ENCODE measurements at places on chromosomes 1 and 21.

GRCh38 chr1:63968663-63969440, 195.0 kb downstream of the ROR1 start:
- no peak for DNase-seq

- DNase-seq = no peak
Measured at GRCh38 chr1:27427816-27428315, 35.4 kb downstream of the GPR3 start.

DNA sequence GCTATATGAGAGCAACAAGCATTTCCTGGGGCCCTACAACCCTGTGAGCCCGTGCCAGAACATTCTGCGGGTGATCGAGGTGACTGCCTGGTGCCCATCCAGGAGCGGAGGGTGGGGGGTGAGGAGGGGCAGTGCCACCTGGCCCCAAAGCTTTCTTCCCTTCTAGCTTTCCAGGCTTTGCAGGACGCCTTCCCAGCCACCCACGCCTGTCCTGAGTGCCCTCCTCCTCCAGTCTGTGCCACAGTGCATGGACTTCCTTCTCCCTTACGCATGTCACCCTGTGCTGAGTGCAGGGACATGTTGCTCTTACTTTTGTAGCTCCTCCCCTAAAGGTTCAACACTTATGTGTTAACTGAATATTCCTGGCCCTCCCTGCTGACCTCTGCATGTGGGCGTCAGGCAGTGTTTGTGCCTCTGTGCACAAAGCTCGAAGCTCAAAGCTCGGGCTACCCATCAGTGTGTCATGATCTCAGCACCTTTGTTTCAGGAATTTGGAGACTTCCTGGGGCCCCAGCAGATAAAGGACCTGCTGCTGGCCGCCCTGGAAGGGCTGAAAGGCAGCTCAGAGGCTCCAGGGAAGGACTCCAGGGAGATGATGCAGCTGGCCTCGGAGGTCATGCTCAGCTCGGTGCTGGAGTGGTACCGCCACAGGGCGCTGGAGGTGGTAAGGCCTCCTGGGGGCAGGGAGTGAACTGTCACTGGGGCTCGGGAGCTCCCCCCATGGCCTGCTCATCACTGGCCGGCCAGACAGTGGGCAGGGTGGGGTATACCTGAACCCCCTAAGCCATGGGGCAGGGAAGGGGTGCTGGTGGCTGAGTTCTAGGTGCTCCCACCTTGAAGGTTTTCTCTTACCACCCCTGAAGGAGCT, 36.7 kb upstream of the TTC4 start:
- DNase-seq = no peak

GRCh38 chr1:233025157-233025556, 74.7 kb downstream of the NTPCR start:
- DNase-seq = peak; percentile 12

GRCh38 chr21:42179316-42179715, 39.6 kb upstream of the ABCG1 start:
- no peak for DNase-seq

DNA sequence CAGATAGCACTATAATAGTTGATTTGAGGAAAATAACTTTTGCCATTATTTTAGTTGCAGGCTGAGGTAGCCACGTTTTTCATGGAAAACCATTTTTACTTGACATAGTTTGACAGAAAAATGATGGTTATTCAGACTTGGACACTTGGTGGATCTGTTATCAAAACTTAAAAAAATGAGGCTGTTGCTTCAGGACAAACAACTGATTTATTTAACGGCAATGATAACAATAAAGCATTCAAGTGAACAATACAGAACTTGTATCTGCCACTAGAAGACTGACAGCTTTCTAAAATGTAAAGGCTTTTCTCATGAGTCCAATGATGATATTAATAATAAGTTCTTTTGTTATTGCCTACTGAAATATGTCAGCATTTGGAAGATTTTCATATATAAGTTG, 322.9 kb downstream of the BRINP3 start:
- DNase-seq = no peak

DNA sequence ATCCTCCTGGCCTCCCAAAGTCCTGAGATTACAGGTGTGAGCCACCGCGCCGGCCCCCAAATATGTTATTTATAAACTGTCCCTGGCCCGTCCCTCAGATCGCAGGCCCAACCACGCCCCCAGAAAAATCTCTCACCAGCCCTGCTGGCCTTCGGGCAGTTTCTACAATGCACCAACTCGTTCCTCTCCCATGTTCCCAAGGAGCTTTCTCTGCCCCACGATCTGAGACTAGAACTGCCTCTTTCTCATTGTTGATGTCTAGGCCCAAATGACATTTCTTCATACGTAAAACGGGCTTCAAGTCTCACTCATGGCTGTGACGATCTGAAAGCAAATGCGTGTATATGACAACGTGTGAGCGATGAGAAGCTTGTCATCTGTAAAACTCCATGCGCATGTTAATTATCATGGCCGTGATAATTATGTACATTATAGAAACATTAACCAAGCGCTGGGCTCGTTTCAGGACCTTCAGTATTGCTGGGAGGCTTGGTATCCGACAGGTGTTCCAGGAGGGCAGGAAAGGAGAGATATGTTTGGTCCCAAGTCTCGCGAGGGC, 748 bp upstream of the NIPAL3 start:
- peak; percentile 90 for DNase-seq

DNA sequence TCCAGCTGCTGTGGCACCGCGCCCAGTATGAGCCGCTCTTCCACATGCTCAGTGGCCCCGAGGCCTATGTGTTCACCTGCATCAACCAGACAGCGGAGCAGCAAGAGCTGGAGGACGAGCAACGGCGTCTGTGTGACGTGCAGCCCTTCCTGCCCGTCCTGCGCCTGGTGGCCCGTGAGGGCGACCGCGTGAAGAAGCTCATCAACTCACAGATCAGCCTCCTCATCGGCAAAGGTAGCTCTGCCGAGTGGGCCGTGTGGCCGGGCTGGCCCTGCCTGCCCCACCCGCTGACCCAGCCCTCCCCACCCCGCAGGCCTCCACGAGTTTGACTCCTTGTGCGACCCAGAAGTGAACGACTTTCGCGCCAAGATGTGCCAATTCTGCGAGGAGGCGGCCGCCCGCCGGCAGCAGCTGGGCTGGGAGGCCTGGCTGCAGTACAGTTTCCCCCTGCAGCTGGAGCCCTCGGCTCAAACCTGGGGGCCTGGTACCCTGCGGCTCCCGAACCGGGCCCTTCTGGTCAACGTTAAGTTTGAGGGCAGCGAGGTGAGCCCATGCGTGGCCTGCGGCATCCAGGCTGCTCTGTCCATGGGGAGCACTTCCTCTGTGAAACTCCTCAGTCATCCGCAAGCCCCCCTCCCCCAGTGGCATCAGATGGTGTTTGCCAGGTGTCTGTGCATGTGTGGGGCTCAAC, 64.2 kb downstream of the PIK3CD start:
- DNase-seq = no peak

GRCh38 chr1:41404308-41404761, 43.1 kb downstream of the FOXO6 start:
- no peak for DNase-seq

DNA sequence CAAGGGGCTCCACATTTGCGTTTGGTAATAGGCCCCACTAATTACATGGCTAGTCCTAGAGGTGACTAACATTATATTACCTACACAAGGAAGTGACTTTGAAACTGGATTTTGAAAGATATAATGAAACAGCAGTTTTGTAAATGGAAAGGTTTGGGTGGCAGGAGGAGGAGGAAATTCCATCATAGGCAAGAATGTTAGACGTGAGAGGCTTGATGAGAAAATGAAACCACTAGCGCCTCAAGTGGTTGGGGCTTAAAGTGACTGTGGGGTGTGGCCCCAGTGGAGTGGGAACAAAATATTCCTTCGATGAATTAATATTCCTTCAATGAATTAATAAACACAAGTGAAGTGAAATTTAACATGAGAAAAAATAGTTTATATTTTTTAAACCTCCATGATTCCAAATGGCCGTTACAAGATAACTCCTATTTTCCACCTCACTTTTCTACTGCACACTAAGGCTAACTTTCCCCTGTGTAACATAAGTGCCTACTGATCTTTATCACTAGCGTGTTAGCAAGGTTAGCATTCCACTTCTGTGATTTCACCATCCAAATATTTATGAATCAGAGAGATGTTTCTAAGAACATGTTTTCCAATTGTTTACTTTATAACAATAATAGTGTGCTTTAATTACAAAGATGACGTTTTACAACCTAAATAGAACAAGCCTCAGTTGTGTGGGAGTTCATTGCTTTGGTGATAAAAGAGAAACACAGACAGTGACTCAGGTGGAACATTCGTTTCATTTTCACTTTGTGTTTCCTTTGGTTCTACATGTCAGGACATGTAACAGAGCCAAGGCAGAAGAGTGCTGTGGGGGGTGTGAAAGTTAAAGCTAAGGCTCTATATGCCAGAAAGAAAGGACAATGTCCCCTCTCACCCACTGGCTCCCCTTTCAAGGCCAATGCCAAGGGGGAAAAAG, 12.5 kb upstream of the ATF3 start:
- no peak for DNase-seq

- DNase-seq = no peak
Measured at GRCh38 chr1:67061266-67061665, 7.3 kb upstream of the SLC35D1 start.

DNA sequence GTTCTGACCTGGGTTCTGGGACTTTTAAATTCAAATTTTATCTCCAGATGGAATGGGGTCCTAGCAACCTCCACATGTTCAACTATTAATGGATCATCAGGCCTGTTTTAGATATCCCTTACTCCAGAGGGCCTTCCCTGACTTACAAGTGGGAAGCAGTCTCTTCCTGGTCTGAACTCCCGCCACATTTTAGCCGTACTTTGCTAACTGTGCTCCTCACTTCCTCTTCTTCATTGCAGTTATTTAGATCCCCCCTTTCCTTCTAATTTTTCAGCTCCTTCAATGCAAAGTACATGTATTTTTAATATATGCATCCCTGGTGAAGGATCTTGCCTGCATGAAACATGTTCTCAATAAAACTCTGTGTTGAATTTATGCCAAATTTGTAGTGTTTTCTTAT, 3.7 kb downstream of the CD1A start:
- DNase-seq = no peak

DNA sequence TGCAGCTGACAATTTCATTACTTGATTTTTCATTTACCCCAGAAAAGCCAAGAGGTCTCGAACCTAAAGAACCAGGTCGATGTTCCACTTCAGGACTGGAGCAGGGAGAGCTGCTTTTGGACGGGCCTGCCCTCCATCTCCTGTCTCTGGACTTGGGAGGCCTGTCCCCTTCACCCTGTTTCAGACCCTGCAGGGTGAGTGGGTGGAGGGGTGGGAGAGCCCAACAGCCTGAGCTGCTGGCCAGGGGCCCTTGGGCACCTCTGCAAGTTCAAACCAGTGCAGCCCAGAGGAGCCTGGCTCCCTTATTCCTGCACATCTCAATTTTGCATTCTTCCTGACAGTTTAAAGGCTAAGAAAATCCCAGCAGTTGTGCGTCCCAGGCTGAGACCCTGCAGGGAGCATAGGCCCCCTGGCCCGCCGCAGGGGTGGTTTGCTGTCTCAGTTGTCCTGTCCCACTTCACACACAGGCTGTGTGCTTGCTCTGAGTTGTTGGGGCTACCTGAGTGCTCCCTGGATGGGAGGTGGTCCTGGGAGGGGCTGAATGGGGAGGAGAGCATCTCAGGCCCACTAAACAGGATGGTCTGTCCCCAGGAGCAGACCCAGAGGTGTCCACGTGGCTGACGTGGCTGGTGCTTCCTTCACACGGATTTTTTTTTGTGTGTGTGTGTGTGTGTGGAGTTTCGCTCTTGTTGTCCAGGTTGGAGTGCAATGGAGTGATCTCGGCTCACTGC, 443.7 kb downstream of the PTPRU start:
- DNase-seq = no peak

- DNase-seq = no peak
Measured at GRCh38 chr1:15847893-15848142, 311 bp downstream of the SPEN start.

DNA sequence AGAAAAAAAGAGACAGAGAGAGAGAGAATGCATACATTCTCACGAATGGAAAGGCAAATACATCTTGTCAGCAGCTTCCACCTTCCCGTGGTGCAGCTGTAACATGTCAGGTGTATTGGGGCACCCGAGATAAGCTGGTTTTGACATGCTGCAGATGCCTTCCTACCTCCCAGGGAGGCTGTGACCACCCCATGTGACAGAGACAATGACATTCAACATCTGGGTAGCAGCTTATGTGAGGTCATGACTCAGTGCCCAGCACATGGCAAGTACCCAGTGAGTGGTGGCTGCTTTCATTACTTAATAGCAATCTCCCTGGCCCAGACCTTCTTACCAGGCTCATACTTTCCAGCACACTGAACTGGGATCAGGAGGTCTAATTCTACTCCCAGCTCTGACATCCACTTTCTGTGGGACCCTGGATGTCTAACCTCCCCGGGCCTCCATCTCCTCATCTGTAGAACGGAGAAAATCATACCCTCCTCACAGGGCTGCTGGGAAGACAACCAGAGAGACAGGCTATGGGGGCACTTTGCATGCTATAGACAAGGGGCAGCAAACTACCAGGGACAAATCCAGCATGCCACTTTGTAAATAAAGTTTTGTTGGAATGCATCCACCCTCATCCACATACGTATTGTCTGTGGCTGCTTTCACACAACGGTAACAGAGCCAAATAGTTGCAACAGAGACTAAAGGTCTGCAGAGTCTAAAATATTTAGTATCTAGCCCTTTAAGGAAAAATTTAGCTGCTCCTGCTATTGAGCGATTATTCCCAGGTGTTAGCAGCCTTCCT, 38.5 kb upstream of the ZBTB40 start:
- DNase-seq = no peak

GRCh38 chr1:7331926-7332535, 439.1 kb upstream of the VAMP3 start:
- no peak for DNase-seq

- no peak for DNase-seq
Measured at GRCh38 chr1:10671622-10672342, 124.7 kb downstream of the CASZ1 start.

DNA sequence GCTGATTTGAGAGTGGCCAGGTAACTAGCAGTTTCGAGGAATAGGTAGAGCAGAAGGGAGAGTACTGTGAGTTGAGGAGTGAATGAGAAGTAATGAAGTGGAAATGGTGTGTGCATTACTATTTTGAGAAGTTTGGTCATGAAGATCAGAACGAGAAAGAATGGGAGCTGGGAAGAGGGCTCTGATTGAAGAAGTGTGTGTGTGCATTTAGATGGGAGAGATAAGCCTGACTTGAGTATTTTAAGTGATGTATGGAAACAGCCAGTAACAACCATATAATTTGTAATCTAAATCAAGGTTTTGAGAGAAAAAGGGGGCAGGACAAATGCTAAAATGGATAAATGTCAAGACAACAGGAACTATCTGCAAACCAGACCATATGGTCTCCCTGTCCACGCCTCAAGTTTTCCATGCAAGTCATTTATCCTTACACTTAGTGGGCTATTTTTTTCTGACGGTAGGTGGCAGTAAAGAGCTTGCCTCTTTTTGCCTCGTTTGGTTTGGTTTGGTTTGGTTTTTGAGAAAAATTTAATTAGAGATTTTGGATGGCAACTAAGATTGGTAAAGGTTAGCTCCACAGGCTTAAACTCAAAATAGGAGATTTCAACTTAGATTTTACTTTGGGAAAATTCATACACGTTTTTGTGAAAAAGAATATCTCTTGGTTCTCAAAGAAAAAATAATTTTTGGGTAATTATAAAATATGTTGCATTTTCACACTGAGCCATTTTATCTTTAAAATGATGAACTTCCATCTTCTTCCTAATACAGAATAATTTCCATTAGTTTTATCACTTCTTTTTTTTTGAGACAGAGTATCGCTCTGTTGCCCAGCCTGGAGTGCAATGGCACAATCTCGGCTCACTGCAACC, 9.5 kb upstream of the B3GALNT2 start:
- peak; percentile 30 for DNase-seq
